ENCODE measurements at places on chromosomes 12 and 14.

DNA sequence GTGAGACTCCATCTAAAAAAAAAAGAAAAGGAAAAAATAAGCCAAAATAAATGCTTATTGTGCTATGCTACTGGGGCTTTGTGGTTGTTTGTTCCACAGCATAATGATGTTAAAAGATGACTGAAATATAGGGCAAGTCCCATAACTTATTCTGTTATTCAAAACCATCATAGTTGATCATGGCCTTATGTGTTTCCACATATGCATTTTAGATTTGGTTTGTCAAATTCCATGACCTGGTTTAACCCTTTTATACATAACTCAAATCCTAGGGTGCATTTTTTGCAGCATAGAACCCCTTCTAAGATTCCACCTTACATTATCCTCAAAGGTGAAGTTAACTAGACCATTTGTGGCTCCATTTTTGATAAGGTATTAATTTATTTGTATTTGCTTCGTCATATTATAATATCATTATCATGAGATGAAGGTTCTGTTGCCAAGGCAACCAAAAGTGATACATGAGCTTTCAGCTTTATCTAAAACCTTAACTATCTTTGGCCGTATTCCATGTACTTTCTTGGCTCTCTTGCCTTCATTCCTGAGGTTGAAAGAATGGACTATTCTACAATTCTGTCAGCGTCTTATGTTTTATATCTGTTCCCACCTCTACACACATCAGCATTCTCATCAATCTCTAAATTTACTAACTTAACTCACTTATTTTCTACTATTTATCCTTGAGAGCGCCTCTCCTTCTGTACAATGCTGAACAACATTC, 138.7 kb upstream of the DYRK2 start:
- DNase-seq, result no peak

DNA sequence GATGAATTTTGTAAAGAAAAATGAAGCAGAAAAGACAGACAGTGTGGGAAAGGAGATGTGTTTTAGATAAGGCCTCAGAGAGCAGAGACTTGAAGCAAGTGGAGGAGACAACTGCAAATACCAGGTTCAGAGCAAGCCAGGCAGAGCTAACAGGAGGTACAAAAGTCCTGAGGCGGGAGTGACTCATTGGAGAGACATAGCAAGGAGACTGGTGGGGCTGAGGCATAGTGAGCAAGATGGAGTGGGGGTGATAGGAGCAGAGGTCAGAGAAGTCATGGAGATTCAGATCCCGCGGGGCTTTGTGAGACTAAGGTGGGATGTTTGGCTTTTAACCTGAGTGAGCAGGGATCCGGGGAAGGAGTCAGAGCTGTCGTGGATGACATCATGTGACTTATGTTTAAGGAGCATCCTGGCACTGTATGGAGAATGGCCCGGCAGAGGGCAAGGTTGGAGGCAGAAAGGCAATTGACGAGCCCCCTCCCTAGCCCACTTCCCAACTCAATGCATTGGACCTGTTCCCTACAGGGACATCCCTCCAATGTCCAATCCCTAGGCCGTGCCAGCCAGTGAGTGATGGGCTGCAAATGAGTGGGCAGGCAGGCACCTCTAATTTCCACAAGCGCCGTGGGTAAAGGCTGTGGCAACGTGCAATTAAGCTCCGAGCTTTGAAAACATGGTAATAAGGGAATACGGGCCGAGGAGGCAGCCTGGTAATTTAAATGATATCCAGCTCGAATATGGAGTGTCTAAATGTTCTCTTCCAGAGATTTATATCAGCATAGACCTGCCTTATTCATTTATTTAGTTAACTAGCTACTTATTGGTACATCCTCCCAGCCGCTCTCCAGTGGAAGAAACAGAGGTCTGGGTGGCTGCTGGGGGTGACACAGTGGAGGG, 206.8 kb upstream of the LHX5 start:
- no peak for DNase-seq

DNA sequence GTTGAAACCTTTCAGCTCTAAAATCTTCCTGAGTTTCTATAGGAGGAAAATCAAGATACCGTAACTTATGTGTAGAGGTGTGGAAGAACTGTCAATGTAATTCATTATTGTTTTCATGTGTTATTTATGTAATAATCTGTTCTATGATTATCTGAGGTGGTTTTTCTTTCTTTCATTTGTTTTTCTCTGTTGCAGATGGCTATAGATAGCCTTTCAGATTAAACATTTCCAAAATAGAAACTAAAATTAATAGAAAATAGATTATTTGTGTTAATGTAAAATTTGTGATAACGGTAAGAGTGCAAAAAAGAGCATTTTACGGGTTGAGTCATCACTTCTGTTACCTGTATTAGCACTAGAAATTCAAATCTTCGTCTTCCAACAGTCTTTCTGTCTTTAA, 128.8 kb downstream of the SYNE2 start:
- DNase-seq, result no peak

DNA sequence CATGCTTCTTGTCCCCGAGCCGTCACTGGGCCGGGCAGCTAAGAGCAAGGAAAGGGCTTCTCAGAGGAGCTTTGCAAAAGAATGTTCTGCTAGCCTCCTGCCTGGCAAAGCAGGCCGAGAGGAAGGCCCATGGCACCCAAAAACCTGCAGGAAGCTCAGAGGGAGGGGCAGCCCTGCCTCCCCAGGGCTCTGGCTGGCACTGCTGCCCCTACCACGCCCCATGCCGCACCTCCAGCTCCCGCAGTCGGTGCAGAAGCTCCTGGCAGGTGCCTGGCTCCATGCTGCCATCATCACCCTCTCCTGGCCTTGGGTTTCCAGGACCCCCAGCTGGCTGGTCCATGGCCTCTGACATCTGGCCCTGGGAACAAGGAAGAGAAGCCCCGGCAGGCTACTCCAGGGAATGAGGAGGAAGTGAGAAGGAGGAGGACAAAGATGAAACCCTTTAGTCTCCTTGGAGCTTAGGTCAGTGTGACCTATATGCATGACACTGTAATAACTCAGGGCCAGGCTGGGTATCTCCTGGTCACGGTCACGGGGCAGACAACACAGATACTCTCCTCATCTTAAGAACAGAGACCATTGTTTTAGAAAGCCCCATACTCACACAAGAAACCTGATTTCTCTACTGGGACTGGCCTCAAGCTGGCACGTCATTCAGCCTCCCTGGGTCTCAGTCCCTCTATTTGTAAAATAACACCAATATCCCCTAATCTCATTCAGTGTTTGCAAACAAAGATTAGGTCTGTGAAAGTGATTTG, 24.3 kb downstream of the NCKAP5L start:
- no peak for DNase-seq

GRCh38 chr12:2198005-2198501, 145.3 kb downstream of the CACNA1C start:
- DNase-seq, result no peak

GRCh38 chr12:65333649-65334048, 55.2 kb downstream of the MSRB3 start:
- no peak for DNase-seq

DNA sequence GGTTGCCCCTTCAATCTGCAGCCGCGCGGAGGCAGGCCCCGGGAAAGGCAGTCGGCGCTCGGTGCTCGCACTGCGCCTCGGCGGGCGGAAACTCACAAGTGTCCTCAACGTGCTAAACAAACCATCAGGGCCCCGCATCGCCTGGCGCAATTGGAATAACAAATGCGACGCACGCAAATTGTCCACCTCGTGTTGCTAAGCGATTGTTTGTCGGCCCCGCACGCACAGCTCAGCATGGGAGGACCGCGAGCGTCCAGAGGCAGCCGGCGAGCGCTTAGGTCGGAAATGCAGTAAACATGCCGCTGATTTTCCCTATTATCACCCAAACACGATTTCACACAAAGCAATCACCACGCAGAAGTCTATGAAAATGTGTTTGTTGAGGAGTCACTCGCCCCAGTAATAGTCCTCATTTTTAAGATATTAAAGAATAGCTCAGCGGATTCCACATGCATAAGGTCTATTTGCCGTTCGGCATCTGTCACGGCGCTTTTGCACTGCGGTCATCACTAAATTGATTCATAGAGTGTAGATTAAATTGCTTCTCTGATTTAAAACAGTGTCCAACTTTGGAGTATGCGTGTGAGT, 3.2 kb upstream of the GSC start:
- DNase-seq, result no peak

- no peak for DNase-seq
Observed at GRCh38 chr14:75323571-75323970, 44.9 kb downstream of the FOS start.

- DNase-seq, result no peak
Observed at GRCh38 chr14:68623826-68624225, 169.0 kb downstream of the ZFP36L1 start.

DNA sequence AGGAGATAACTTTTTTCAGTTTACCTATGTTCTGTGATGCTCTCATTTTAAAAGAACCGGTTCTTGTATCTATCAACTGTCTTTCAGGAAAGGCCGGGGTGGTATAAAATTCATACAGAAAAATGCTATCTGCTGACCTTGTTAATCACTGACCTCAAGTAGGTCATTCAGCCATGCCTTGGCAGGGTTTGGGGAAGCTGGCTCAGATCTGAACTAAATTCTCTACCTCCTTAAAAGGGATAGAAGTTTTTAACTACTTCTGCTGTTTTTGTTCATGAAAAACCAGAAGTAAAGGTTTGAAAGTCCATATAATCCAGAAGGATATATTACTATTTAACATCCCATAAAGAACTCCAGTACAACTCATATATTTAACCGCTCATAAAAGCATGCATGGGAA, 10.1 kb downstream of the MYRFL start:
- no peak for DNase-seq

- no peak for DNase-seq
Observed at GRCh38 chr12:69994724-69995173, 169.7 kb downstream of the MYRFL start.

DNA sequence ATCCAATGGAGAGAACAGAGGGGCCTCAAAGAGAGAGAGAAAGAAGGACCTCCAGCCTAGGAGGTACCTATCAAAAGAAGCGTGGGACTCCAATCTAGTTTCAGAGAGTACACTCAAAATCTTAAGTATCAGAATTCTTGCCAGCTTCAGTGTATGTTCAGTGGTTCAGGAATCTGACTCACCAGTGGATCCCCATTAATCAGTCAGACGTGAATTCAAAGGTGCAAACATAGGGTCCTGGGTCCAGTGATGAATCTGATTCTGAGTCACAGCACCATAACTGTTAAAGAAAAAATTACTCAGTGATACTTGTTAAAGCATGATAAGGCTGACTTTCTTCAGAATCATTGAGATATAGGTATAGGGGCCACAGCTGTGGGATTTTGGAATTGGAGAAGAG, 33.2 kb downstream of the ETNK1 start:
- DNase-seq, result no peak

DNA sequence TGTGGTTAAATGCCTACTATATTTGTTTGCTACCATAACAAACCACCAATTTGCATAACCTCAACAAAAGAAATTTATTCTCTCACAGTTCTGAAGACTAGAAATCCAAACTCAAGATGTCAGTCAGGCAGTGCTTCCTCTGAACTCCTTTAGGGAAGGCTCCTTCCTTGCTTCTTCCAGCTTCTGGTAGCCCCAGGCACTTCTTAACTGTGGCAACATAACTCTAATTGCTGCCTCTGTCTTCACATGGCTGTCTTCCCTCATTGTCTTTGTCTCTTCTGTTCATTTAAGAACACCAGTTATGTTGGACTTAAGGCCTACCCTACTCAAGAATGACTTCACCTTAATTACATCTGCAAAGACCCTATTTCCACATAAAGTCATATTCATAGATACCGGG, 206.9 kb downstream of the SYT1 start:
- no peak for DNase-seq

DNA sequence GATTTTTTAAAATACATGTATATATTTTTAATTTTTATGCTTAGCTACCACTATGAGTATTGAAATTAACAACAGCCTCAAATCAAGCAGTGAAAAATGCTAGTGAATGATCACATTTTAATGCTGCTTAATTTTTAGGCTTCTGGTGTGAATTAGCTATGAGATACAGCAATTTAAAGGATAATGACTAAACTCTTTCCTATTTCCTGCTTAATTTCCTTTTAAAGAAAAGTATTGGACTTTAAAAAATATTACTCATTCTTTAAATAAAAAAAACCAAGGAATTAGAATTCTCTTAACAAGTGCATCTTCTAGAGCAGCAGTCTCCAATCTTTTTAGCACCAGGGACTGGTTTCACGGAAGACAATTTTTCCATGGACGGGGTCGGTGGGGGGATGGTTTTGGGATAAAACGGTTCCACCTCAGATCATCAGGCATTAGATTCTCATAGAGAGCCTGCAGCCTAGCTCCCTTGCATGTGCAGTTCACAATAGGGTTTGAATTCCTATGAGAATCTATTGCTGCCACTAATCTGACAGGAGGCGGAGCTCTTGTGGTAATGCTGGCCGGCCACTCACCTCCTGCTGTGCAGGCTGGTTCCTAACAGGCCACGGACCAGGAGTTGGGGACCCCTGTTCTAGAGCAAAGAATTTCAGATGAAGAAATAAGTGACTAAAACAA, 18.6 kb upstream of the NTN4 start:
- DNase-seq, result no peak

DNA sequence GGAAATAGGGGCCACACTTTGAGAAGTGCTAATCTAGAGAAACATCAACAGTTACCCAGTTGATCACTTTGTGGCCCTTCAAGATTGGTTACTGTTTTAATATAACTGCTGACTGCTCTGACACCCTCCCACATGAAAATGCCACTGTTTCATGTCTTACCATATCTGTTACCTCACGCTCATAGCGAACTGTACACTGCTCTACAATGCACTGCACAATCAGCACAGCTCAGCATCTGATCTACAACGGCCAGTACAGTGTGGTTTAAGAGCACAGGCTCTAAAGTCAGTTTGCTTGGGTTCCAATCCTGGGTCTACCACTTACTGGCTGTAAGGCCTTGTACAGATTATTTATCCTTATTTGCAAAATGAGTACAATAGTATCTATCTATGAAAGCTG, 39.1 kb downstream of the SPPL3 start:
- no peak for DNase-seq

GRCh38 chr14:89678768-89679167, 261.7 kb upstream of the FOXN3 start:
- no peak for DNase-seq

- no peak for DNase-seq
Observed at GRCh38 chr14:71970272-71970671, 38.0 kb downstream of the RGS6 start.

DNA sequence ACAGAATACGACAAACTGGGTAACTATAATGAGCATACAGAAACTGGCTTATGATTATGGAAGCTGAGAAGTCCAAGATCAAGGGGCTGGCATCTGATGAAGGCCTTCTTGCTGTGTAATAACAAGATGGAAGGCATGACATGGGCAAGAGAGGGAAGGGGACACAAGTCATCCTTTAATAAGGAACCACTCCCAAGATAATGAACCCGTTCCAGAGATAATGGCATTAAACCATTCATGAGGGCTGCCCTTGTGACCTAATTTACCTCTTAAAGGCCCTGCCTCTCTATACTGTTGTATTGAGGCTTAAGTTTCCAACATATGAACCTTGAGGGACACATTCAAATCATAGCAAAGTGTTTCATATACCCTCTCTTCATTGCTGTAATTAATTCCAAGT, 4.6 kb upstream of the VTI1B start:
- DNase-seq, result no peak

- DNase-seq, result no peak
Observed at GRCh38 chr12:94309373-94309772, 150.3 kb downstream of the CEP83 start.

GRCh38 chr14:30896435-30896834, 22.1 kb downstream of the COCH start:
- DNase-seq, result no peak

- no peak for DNase-seq
Observed at GRCh38 chr14:56324856-56325699, 206.9 kb downstream of the PELI2 start.

Data from D721Med (cell line).